NCI-H1092 treated with DMSO at 0.1 percent for 48 hours (cell line): ENCODE measurements at places on chromosomes 3 and 15.

DNA sequence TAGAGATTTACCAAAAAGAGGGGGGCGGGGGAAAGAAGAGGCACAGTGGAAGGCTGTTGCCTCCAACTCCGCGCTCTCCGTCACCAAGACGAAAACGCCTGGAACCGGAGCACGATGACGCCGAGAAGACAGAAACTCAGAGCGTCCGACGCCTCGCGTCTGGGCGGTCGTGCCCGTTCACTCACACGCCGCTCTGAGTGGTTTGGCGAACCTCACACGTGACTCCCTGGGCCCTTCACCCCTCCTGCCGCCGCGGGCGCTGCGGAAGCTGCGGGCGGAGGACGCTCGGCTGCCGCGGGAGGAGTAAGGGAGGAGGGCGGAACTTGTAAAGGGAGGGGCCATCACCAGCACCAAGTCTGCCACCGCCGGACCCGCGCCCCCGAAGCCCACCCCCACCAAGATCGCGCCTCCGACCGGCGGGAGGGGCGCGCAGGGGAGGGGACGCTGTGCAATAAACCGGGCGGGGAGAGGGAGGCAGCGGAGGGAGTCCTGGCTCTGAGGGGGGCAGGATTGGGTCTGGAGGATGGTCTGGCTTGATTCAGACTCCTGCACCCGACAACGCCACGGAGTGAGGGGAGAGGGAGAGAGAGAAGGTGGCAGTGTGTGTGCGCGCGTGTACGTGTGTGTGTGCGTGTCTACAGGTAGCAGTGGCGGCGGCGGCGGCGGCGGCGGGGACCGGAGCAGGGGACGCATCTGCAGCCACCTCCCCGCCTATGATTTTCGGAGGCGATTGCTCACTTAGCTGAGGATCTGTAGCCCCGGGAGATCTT lies 1.9 kb upstream of the NLGN1 start:
- DNase-seq, result peak; percentile 91

- DNase-seq, result no peak
These were observed 6.8 kb upstream of the PRR23E start for GRCh38 chr3:127185962-127186674.

GRCh38 chr3:87307805-87308204 lies 31.4 kb upstream of the POU1F1 start:
- DNase-seq, result no peak

DNA sequence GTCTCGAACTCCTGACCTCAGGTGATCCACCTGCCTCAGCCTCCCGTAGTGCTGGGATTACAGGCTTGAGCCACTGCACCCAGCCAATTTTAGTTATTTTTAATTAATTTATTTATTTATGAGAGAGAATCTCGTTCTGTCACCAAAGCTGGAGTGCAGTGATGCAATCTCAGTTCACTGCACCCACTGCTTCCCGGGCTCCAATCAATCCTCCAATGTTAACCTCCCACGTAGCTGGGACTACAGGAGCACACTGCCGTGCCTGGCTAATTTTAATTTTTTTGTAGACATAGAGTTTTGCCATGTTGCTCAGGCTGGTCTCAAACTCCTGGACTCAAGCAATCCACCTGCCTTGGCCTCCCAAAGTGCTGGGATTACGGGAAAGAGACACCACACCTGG lies 137.9 kb downstream of the TCF12 start:
- no peak for DNase-seq

- no peak for DNase-seq
These were observed 5.6 kb upstream of the DLL4 start for GRCh38 chr15:40923551-40923950.

- no peak for DNase-seq
These were observed 908.1 kb upstream of the ALCAM start for GRCh38 chr3:104458657-104459056.

DNA sequence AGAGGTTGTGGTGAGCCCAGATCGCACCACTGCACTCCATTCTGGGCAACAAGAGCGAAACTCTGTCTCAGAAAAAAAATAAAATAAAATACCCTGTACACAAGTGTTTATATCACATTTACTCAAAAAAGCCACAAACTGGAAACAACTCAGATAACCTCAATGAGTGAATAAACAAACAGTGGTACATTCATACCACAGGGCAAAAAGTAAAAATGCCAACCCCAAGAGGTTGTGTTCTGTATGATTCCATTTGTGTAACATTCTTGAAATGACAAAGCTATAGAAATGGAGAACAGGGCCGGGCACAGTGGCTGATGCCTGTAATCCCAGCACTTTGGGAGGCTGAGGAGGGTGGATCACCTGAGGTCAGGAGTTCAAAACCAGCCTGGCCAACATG lies 12.9 kb downstream of the EDC3 start:
- DNase-seq, result no peak

DNA sequence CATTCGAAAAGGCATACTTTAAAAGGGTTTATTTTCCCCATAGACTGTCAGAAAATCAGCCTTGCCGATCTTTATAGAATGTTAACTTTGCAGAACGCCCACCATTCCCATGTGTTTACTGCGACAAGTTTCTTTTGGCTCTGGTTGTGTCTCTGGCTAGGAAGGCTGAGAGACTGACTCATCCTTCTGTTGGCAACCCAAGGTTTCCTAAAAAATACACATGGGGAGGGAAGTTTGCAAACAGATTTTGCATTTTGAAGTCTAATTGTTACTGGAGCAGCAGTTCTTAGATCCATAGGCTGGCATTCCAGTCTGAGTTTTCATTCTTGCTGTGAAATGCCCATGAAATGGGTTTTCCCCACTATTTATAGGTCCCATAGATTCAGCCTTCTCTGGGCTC lies 37.9 kb upstream of the MINAR1 start:
- no peak for DNase-seq

DNA sequence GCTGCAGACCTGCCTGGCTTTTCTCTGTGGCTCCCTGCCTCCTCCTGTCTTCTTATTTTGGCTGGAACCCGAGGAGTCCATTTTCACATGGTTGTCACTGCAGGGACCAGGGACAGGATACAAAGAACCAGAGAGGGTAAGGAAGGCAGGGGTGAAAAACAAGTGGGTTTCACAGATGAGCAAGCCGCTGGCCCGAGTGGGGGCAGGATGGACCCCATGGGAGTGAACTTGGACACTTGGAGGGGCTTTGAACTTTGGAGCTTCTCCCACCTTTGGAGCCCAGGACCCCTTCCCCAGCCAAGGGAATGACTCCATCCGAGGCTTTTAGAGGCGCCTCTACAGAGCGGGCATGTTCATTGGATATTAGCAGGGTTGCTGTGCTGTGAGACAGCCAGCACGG lies 26.9 kb upstream of the ADCY5 start:
- no peak for DNase-seq

DNA sequence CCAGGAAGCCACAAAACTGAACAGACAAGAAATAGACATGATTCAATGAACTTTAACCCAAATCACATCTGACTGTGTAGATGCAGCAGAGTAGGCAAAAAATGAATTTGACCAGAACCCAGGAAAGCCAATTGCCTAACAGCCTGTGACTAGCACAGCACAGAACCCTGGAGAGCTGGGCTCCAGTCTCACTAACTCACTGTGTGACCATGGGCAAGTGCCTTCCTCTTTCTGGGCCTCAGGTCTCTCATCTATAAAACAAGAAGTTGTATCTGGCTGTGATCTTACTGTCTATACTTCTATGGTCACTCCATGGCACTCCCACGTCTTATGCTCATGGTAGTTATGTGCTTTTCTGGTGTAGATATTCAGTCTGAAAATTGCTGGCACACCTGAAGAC lies 48.1 kb upstream of the USP3 start:
- DNase-seq, result no peak

GRCh38 chr3:128412180-128413002 lies 54.3 kb downstream of the DNAJB8 start:
- no peak for DNase-seq

GRCh38 chr3:62571916-62572315 lies 198.6 kb upstream of the FEZF2 start:
- DNase-seq, result no peak

DNA sequence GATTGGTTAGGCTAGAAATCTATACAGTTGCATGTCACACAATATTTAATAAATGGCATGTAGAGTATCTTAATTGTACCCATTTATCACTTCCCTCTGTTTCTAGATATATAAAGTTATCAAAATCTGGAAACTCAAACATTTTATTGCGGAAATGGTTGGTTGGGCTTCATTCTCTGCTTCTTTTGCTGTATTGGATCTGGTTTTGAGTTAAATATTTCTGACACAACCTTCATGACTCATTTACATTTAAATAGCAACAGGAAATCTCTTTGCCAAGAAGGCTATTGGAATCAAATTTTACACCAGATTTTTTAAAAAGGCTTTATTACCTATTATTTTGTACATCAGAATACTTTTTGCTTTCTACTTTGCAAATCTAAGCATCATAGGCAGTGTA lies 153.8 kb downstream of the EBLN2 start:
- no peak for DNase-seq
